ENCODE measurements at places on chromosomes 1 and 21.

GRCh38 chr1:65044411-65044810 lies 78.1 kb upstream of the JAK1 start:
- DNase-seq, result no peak

DNA sequence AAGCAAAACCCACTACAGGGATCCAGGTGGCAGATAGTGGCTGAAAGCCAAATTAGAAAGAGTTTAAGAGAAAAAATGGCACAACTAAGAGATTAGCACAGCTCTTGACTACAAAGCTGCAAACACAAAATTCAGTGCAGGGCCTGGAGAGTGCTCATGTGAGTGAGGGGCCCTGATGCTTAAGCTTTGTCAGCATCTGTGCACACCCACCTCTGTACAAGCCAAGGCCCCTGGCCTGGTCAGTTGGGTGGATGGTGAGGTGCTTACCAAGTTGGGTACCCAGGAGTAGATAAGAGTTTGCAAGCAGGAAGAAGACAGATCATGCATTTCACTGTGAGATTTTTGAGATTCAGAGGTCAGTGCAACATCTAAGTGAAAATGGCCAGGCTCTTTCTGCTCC lies 62.7 kb upstream of the ATP1B1 start:
- no peak for DNase-seq

DNA sequence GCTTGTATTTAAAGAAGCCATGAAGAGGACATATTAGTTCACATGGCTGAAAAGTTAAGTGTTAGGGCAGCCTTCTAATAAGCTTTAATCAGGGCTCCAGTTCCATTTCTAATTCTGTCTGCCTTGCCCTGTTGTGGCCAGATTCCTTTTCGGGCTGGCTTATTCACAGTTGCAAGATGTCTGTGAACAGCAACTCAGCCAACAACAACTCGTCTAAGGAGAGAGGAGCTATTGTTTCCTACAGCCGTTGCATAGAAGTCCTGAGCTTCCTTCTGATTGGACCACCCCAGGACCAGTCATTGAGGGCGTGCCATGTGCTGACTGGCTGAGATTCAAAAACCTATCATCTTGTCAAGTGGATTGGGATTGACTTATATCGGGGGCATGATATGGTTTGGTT lies 18.6 kb upstream of the COQ8A start:
- no peak for DNase-seq

DNA sequence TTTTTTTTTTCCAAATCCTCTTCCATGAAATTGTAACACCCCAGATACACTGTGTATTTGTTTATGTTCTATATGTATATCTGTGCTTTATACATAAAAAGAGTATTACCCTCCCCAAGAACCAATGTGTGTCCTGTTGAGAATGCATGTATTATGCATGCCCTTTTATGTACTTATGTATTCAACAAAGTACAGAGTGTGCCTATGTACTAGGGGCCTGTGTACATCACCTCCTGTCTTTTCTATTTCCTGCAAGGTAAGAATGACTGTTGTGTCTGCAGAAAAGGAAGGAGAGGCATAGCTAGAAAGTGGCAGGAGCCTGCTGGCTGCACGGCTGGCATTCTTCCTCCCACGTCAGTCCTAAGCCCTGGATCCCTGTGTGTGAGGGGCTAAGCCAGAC lies 7.0 kb downstream of the TMEM61 start:
- DNase-seq, result no peak

DNA sequence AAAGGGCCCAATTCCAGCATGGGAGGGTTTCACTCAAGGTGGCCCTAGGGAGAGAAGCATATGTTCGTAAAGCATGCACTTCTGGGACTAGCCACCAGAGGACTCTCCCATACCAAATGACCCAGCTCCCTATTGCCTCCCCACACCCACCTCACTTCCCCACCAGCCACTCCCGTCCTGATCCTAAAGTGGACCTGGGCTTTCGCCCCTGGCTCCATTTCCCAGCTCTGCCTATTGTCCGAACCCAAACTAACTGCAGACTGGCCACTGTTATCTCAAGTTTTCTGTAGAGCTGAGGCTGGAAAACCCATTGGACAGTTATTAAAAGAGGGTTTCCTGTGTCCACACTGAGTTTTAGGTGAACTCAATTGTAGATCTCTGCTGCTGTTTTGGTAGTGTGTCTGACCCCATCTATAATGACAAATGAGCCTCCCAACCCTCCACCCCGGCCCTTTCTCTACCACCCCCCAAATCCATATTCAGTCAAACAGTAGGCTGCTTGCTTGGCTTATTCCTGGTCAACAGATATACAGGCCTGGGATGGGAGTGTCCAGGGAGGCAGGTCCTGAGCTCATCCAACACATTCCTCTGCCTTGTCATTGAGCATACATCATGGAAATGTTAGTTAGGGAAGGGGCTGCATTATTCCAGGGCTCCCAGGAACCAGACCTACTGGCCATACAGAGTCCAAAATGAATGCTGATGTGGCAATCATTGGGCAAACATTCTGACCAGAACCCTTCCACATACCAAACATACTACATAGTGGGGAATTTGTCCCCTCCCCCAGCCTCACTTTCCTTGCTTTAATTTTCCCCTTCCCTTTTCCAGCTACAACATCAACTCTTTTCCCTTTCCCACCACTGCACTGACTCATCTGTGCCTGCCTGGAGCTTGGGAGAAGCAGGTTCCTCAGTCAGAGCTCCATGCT lies 59.2 kb downstream of the ABCA4 start:
- DNase-seq, result peak; percentile 69

DNA sequence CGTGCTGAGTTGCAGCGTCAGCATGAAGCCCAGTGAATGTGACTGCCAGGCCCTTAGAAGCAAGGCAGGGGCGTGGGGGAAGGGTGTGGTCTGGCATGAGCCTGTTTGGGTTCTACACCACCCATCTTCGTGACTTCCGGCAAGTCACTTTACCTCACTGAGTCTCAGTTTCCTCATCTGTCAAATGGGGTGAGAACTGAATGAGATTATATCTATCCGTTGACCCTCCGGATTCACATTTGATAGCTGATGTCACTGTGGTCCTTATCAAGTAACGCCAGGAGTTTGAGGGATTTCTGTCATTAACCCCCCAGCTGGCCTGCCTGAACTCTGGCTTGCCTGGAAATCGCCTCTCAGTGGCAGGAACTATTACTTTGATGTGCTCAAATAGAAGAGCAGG lies 15.6 kb downstream of the MRPL37 start:
- DNase-seq, result no peak

DNA sequence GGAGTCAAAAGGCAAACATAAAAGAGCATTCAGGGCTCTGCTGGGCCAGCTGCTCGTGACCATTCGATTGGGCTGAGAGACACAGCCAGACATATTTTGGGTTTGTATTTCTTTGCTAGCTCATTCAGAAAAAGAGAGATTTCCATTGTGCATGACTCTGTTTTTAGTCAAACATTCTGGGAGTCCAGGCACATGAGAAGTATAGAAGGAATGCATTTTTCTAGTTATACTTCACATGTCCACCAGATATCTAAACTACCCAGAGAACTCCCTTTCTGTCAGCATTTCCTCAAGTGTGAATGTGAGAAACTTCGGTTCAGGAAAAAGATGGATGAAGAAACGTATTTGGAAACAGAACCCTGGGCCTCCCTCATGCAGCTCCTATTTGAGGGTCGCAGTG lies 6.3 kb upstream of the KCNE1 start:
- DNase-seq, result no peak

GRCh38 chr1:99843760-99844159 lies 6.4 kb upstream of the AGL start:
- DNase-seq, result no peak

DNA sequence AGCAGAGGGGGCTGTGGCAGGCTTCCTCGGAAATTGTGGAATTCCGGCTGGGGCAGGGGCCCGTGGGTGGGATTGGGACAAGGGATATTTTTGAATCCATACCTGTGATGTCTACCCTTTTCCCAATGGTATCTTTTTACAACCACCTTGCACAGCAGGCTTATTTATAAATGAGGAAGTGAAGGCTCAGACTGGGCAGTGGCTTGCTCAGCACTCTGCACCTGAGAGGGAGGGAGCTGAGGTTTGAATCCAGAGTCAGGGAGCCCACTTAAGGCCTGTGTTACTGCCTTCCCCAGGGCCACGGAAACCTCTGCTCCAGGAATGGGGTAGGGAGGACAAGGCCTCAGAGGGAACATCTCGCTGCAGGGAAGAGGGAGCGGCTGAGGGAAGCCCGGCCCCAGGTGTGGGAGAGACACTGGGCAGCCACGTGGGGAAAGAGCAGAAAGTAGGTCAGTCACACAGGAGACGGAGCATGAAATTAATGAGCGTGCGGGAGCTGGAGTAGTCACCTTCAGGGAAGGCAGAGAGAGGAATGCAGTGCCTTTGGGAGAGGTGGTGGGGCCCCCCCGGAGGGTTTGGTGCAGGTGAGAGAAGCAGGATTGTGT lies 35.4 kb upstream of the SCMH1 start:
- DNase-seq, result no peak

Data from right renal cortex interstitium (tissue), 3 donors.